ENCODE measurements at places on chromosomes 16 and 17.

DNA sequence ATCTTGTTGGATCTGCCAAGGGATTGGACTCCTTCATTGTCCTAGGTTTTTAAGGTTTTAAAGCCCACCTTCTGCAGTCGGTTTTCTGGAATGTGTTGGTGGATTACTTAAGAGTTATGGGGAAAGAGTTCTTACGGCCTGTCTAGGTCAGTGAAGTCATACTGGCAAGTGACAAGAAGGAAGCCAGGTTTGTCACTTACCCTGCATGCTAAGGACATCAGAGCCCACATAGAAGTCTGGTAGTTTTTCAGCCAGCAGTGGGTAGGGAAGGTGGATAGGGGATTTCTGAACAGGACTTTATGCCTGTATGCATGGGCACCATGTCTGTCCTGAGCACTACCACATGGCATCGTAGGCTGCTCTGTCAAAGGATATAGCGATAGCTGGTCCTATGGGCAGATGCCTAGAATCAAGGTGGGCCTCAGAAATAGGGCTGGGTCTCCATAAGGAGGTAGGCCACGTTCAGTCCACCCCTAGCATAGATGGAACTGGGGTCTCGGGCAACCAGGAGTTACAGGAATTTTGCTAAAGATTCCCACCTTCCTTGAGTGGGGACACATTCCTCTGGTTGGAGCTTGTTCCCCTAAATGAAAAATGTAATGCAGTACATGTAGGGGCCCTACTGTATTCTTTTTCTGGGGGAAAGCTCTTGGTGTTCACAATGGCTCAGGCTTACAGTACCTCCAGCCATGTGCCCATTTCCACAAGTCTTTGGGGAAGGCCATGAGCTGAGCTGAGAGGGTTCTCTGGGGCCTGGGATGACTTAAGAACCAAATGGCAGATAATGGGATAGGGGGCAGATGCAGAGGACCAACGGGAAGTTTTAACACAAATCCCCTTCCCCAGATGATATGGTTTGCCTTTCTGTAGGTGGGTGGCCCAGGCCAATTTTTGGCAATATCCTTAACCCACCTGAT, 27.5 kb downstream of the TRPV2 start:
- no peak for DNase-seq

GRCh38 chr17:67499685-67500084, 122.6 kb downstream of the PITPNC1 start:
- DNase-seq: no peak

DNA sequence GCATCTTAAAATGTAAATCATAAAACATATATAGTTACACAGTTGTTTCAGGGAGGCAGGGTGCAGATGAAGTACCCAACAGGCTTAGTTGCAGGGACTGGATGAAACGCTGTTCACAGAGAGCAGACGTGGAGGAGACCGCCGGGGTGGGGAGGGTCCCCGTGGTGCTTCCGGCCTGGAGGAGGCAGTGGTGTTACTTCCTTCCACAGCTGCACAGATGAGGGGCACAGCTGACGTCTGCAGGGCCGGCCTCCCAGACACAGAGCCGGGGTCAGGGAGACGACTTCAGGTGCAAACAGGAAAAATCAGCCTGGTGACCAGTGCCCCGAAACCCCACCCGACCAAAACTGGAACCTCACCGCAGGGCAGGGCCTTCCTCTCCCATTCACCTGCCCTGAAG, 17.1 kb downstream of the SPIRE2 start:
- no peak for DNase-seq

GRCh38 chr17:40515491-40516041, 14.1 kb upstream of the TNS4 start:
- DNase-seq: no peak

DNA sequence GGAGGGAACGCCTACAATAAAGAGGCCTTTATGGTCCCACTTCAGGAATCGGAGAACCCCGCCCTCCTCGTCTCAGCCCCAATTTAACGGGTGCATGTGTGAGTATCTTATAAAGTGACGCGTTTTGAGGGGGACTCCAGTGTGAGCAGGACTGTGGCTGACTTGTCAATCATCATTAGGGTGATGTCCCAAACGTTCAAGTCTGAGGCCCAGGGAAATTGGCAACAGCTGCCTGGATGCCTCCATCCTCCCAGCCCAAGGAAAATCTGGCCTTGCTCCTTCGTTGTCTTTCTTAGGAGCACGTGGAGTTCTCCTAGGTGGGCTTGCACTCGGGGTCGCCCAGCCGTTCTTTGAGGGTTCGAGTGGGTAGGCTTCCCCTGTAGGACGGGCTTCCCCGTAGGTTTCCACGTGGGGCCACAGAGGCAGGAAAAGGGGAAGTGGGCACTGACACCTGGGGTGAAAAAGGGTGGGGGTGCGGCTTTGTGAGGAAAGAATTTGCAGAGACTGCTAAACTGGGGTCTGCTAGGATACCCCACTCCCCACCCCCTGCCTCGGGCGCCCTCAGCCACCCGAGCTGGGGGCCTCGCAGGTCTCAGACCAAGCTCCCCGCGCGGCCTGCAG, 561 bp upstream of the HERPUD1 start:
- peak; percentile 33 for DNase-seq

- no peak for DNase-seq
Observed at GRCh38 chr16:46997844-46998243, 24.4 kb upstream of the DNAJA2 start.

- DNase-seq: no peak
Observed at GRCh38 chr17:49108318-49108717, 24.3 kb upstream of the B4GALNT2 start.

- no peak for DNase-seq
Observed at GRCh38 chr17:62188713-62189112, 123.6 kb upstream of the MED13 start.

GRCh38 chr16:23432176-23433128, 20.5 kb downstream of the COG7 start:
- DNase-seq: no peak

DNA sequence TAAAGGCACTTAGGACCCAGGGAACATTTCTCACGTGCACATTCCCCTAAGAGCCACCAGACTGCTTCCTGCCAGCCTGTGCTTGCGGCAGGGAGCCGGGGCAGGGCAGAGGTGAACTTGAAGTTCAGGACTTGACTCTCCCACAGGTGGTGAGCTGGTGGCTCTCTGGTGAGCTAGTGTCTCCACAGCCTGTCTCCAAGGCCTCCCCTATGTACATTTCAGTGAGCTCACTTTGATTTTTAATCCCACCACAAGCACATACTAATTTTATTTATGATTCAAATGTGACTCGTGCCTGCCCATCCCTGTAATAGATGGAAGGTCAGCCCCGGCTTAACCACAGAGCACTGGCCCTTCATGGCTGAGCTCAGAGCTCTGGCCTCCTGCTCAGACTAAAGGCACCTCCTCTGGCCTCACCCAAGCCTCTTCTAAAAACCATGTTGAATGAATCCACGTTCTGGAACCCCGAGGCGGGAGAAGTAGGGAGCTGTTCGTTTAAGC, 9.2 kb downstream of the SNN start:
- no peak for DNase-seq

GRCh38 chr17:4449736-4450135, 16.0 kb downstream of the SPNS3 start:
- DNase-seq: no peak

- no peak for DNase-seq
Observed at GRCh38 chr16:24834459-24835335, 11.1 kb upstream of the SLC5A11 start.

GRCh38 chr16:49096176-49096945, 185.3 kb downstream of the CBLN1 start:
- DNase-seq: no peak

DNA sequence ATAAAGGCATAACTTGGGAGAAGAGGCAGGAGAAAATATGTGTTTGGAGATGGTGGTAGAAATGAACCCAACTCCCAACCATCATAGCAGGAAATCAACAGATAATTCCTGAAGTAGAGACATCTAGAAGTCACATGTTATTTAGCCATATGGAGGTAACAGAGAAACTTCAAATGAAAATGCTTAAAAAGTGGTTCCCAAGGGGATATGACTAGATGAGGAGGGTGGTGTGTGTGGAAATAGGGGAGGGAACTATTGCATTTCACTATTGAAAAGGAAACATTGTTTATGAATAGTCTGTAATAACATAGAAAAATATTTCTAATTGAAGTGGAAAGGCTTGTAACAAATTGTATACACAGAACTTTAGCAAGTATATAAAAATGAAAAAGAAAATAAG, 412.0 kb downstream of the SHISA9 start:
- DNase-seq: no peak

DNA sequence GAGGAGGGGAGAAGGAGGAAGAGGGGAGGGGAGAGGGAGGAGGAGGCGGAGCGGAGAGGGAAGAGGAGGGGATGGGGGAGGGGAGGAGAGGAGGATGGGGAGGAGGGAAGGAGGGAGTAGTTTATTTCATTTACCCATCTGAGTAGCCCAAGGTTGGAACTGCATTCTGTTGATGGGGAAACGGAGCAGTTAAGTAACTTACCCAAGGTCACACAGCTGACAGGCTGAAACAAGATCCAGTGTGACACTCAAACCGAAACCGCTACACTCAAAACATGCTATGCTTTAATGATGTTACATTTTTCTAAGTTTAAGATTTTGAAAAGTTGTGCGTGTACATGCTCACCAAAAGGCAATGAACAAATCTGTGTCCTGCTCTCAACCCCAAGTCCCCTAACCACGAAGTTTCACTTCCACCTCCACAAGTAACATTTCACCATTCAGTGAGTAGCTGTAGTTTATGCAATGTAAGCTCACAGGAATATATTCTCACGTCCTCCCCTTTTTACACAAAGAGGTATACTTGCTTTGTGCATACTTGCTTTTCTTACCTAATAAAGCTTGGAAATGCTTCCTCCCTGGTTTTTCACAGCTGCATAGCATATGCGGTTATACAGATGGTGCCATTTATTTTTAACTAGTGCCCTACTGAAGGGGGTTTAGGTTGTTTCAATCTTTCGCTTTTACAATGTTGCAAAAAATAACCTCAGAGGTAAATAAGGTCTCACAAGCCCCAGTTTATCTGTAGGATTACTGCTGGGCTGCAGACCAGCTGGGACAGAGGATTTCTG, 275.3 kb downstream of the PARN start:
- no peak for DNase-seq

DNA sequence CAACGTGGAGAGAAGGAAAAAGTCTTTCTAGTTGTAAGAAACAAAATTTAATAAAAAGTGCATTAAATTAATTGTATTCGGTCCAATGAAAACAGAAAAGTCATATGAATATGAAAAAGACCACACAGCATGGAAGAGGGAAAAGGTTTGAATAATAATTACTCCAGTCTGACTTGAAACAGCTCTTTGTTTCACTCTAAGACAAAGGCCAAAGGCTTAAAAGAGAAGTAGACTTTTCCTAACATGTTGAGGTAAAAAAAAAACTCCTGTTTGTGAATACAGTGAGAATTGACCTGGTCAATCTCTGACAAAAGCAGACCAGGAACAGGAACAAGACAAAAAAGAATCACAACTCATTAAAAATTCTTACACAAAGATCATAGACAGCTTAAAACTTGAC, 429.8 kb downstream of the TOX3 start:
- no peak for DNase-seq

GRCh38 chr16:86736502-86736901, 158.2 kb downstream of the FOXL1 start:
- DNase-seq: no peak

- DNase-seq: no peak
Observed at GRCh38 chr17:47840001-47840741, 902 bp downstream of the SCRN2 start.

GRCh38 chr16:68715471-68715870, 21.6 kb upstream of the CDH1 start:
- DNase-seq: no peak

DNA sequence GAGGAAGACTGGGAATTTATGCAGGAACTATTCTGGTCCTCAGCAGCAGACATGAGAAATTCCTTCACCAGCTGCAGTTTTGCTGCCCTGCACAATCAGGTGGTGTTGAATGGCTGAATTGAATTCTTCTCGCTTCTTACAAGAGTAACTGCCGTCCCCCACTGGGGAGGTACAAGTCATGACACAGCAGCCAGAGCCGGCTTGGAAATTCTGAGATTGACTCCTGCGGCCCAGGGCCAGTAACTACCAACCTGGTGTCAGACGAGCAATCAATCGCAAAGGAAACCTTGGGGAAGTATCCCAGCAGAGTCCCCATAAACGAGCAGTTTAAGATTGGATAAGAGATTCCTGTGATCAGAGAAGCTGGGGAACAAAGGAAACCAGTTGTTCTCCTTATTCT, 30.7 kb downstream of the KNOP1 start:
- DNase-seq: no peak

DNA sequence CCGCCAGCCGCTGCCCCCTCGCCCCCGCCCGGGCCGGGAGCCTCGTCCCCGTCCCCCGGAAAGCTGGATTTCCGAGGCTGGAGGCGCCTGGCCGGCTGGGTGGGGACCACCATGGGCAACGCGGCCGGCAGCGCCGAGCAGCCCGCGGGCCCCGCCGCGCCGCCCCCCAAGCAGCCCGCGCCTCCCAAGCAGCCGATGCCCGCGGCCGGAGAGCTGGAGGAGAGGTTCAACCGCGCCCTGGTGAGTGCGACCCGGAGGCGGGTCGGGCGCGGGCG, 266 bp downstream of the FMNL1 start:
- DNase-seq: no peak

DNA sequence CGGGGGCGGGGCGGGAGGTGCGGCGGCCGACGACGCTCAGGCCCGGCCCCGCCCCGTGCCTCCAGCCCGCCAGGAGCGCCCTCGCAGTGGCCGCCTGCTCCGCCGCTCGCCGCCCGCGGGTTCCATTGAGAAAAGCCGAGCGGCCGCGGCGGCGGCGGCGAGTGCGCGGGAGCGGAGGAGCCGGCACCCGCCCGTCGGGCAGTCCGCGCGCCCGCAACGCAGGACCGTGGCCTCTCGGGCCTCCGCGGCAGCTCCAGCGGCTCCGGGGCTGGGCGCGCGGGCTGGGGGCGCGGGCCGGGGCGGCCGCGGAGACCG, at the start of gene ZFPM1:
ZFPM1 (plus strand) TSS at position 64 of the 315 bp plus-strand sequence. CDS start 359 bp downstream, outside the sequence.
- DNase-seq: no peak

- no peak for DNase-seq
Observed at GRCh38 chr17:6255322-6255721, 179.6 kb downstream of the AIPL1 start.

- no peak for DNase-seq
Observed at GRCh38 chr16:68332411-68333121, 21.7 kb downstream of the PRMT7 start.

DNA sequence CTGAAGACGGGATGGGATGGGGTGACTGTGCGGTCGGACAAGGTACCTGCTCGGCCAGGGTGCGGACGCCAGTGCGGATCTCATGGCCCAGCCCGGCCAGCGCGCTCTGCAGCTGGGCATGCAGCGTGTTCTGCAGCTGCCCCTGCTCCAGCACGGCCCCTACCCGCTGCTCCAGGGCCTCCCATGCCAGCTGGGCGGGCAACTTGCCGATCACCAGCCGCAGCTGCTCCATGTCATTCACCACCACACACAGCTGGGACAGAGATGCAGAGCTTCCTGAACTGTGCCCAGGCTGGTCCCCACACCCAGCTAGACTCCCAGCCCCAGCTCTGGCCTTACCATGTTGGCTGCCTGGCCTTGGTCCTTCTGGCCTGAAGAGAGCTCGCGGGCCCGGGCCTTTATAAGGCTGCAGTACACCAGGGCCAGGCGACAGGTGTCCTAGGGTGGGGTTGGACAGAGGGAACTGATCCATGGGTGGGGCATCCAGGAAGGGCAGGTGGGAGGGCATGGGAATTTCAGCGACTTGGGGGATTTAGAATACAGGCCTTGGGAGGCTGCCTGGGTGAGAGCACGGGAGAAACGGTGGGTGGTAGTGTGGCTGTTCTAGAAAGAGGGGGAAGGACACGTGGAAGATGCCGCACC, 9.8 kb downstream of the UNC13D start:
- no peak for DNase-seq
